ENCODE measurements at places on chromosomes 3 and 15.

DNA sequence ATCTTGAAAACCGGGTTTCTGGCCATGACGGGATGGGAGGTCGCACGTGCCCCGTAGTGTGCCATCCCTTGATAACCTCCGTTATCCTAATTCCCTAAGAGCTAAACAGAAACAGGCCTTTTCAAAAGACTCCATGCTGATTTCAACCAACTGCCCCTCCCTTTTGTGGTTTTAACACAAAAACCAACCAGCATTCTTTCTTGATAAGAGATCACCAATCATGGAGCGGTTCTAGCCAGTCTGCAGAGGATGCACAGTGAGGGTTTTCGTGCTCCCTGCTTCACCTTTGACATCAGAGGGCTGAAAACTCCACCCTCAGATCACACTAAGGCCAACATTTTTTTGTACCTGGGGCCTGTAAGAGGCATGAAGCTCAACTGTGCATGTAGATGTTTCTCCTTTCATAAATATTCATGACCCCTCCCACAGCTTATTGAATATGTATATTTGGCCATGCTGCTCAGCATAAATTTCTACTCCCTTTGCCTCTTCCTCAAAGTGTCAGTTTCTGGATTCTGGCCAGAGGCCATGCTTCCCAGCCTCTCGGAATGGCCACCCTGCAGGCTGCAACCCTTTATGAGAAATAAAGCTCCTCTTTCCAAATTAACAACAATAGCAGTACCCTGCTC lies 41.3 kb downstream of the FAM3D start:
- DNase-seq = no peak

DNA sequence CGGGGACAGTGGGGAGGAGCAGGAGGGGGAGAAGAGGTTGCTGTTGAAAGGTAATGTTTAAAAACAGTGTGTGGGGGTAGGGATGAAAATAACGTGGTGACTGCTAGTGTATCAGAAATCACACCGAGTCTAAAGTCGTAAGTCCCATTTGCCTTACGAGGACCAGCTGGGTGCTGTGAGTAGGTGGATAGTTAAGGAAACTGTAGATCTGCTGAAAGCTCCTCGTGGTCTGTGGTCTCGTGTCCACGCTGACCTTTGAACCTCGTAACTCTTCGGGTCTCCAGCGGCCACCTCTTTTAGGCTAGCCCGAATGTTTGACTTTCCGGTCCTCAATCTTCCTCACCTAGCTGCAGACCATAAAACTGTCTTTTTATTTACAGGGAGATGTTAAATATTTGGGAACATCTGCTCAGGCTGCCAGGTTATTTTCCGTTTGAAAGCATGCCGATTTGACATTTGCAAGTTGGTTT lies 29.3 kb upstream of the ST3GAL6 start:
- DNase-seq = no peak

- no peak for DNase-seq
Observed at GRCh38 chr3:45104715-45105711, 41.2 kb downstream of the CDCP1 start.

DNA sequence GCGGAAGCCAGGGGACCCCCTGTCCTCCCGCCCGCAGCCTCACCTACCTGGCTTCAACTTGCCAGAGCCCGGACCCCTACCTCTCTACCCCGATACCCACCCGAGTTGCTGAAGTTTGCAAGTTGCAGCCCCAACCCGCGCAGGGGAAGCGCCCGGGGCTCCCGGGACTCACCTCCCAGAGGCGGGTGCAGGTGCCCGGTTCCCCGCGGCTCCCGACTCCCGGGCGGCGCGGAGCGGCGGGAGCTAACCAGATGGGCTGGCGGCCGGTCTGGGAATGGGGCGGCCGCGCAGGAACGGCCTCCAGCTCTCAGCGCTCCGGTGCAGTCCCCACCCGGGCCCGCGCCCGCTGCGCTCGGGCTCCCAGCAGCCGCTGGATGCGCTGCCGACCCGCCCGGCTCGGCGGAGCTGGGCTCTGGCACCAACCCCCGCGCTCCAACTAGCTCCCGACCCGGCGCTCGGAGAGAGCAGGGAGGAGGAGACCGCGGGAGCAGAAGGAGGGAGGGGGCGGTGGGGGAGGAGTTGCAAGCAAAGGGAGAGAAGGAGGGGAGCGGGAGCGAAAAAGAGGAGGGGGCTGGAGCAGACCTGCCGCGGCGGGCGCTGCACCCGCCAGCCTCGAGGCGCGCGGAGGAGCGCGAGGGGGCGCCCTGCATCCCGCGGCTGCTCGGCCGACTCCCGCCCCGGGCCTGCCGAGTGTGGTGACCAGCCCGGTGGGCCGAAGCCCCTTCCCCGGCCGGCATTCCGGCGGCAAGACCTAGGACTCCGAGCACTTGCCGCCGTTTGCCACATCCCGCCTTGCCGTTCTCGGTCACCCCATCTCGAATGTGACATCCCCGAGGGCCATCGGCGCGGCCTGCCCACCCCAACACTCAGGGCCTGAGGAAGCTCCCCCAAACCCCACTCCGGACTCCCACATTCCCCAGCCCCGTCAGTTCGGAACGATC lies at the start of gene SEMA5B:
Gene SEMA5B, minus strand, starts transcription at position 472 of the 941 bp plus-strand sequence. CDS start 66,500 bp downstream, outside the sequence.
- DNase-seq = no peak

DNA sequence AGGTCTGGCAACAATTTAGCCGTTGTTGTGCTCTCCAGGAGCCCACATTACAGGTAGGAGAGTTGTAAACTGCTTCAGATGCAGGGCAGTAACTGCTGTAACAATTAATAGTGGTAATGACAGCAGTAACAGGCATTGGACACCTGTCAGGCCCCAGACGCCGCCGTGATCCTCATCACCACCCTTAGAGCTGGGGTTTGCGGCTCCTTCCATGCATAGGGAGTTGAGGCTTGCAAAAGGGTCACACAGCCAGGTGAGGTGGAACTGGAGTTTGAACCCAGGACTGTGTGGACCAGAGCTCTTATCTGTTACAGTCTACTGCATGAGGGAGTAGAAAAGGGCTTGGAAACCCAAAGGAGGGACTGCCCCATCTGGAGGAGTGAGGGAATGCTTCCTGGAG lies 26.8 kb upstream of the NR2C2 start:
- no peak for DNase-seq

DNA sequence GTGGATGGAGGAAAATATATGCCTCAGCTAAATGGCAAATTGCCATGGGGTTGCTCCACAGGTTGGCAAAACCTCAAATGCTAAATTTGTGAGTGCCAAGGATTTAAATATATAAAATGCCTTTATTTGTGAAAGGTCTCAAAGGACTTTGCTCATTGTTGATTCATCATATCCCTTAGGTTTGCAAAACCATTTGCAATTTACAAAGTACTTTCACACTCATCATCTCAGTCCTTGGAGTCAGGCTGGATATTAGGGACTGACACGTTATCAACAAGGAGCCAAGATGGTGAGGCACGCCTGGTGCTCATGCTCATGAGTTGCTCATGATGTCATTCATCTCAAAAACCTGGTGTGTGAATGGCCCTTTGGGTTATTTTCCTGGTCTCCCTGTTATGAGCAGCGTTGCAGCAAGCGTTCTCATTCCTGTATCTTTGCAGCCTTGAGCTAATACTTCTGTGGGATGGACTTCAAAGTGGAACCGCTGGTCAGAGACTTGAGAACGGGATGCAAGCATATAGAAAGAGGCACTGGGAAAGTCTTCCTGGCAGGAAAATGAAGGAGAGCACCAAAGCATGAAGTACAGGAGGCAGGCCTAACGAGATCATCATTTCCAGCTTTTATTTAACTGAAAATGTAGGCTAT lies 66.0 kb downstream of the MYO1E start:
- DNase-seq = peak; percentile 27
